Activated CD8-positive, alpha-beta memory T cell treated with anti-CD3 and anti-CD28 coated beads for 1 hour (primary cell): ENCODE measurements at places on chromosomes 5 and 9.

DNA sequence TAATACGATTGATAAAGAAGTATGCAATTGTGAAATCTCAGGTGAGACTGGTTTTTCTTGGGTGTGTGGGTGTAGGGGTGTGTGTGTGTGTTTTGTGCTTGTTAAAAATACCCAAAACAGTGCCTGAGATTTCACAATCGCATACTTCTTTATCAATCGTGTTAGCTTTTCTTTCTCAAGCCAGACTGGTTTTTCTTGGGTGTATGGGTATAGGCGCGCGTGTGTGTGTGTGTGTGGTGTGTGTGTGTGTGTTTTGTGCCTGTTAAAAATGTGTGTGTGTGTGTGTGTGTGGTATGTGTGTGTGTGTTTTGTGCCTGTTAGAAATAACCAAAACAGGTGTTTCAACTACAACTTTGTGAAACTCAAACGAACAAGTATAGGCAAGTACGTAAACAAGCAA is 53.7 kb downstream of the CERT1 start:
- DNase-seq, result no peak

DNA sequence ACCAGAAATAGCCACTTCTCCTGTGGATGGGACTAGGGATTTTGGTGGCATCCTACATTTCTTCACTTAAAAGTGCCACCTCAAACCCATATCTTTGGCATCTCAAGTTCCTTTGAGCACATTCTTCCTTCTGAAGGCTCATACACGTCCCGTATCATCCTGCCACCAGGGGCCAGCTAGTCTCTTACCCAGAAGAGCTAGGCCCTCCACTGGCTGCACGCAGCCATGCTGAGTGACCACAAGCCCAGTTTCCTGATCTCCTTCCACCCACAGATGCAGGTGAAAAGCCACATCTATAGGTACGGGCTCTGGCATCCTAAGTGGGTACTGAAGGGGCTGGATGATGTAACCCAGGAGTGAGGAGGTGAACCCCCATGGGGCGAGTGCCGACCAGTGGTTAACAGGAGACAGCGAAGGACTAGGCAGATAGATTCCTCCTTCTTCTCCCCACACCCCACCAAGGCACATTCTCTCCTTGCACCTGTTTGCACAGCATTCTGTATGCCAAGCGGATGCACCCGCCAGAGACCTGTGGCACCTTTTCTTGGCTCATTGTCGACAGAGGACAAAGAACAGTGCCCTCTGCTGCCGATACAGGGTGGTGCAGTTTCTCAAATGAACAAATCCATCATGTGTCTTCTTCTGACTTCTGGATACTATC is 14.4 kb upstream of the SCGB3A1 start:
- DNase-seq, result peak; percentile 16

DNA sequence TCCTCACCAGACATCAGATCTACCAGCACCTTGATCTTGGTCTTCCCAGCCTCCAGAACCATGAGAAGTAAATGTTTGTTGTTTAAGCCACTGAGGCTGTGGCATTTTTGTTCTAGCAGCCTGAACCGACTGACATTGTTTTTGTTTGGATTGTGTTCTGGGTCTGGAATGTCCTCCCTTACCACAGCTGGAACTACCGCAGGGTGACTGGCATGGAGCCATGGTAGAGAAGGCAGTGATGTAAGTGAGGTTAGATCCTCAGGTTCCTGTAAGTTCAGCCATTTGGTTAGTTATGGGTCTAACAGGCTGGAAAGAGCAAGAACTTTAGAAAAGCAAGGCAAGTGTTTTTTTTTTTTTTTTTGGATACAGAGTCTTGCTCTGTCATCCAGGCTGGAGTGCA is 209.3 kb downstream of the DAB2IP start:
- no peak for DNase-seq

DNA sequence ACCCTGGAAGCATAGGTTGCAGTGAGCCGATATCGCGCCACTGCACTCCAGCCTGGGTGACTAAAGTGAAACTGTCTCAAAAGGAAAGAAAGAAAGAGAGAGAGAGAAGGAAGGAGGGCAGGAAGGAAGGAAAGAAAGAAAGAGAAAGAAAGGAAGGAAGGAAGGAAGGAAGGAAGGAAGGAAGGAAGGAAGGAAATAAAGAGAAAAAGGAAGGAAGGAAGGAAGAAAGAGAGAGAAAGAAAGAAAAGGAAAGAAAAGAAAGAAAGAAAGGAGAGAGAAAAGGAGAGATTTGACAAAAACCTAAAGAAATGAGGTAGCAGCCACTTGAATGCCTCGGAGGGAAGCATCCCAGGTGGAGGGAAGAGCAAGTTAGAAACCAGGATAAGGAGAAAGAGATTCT is 44.6 kb downstream of the MSX2 start:
- DNase-seq, result no peak

DNA sequence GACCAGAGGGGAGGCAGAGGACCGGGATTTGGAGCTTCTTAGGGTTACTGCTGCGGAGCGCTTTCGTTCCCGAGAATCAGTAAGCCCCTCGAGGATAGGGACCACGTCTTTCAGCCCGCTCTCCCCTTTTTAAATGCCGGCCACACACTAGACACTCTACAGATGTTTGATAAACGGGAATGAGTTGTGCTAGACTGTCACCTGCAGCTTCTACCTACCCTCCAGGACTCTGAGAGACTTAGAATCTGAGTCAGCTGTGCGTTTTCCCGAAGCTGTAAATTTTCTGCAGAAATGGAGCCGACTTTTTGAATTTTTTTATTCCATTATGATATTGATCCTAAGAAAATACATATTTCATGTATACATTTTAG is 670 bp downstream of the CCDC171 start:
- no peak for DNase-seq

DNA sequence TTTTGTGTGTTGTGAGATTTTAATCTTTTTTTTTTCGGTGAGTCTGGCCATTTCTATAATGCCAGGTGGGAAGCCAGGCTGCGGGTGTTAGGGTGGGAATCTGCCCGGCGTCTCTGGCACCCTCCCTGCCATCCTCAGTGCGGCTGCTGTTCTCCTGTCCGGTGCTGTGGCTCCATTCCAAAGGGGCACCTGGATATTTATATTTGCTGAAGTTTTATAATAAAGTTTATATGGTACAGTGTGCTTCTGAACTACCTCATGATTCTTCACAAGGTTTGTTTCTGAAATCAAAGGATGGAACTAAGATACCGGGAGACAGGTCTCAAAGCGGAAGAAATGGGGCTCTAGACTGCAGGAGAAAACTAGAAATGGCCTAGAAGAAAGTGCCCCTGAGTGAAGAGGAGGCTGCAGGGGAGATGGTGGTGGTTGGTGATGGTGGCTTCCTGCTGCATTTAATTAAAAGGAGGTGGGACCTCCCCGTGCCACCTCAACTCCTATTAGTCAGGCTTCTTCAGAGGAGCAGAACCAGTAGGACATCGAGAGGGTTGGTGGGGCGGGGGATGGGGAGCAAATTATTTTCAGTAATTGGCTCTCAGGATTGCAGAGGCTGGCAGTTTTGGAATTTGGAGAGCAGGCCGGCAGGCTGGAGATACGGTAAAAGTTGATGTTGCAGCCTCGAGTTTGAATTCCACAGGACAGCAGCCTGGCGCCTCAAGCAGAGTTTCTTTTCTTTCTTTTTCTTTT is 102.2 kb upstream of the ICE1 start:
- DNase-seq, result no peak

DNA sequence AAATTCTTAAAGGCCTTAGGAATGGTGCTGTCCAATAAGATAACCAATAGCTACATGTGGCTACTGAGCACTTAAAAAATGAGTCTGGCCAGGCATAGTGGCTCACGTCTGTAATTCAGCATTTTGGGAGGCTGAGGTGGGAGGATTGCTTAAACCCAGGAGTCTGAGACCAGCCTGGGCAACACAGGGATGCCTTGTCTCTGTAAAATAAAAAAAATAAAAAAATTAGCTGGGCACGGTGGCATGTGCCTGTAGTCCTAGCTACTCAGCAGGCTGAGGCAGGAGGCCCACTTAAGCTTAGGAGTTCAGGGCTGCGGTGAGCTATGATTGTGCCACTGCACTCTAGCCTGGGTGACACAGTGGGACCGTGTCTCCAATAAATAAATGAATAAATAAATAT is 1.3 kb upstream of the SLC22A5 start:
- DNase-seq, result no peak

DNA sequence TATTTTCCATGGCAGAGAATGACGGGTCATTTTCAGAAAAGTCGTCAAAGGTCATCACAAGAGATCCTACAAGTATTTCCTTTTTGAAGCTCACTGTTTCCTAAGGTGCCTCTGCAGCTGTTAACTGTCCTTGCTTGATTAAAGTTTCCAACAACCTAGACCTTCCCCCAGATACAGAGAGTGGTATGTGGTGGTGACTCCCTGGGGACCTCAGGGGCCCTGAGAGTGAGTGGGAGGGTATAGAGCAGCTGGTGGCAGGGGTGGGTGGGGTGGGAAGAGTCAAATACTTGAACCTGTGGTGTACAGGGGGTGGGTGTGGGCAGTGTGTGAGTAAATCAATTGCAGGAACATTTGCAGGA is 1.6 kb upstream of the CD72 start:
- no peak for DNase-seq

DNA sequence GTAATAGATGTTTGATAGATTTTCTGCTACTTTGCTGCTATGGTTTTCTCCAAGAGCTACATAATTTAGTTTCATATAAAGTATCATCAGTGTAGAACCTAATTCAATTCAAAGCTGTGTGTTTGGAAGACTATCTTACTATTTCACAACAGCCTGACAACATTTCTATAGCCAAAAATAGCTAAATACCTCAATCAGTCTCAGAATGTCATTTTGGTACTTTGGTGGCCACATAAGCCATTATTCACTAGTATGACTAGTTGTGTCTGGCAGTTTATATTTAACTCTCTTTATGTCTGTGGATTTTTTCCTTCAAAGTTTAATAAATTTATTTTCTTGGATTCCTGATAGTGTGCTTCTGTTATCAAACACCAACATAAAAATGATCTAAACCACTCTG is 35.1 kb upstream of the CCDC152 start:
- no peak for DNase-seq

DNA sequence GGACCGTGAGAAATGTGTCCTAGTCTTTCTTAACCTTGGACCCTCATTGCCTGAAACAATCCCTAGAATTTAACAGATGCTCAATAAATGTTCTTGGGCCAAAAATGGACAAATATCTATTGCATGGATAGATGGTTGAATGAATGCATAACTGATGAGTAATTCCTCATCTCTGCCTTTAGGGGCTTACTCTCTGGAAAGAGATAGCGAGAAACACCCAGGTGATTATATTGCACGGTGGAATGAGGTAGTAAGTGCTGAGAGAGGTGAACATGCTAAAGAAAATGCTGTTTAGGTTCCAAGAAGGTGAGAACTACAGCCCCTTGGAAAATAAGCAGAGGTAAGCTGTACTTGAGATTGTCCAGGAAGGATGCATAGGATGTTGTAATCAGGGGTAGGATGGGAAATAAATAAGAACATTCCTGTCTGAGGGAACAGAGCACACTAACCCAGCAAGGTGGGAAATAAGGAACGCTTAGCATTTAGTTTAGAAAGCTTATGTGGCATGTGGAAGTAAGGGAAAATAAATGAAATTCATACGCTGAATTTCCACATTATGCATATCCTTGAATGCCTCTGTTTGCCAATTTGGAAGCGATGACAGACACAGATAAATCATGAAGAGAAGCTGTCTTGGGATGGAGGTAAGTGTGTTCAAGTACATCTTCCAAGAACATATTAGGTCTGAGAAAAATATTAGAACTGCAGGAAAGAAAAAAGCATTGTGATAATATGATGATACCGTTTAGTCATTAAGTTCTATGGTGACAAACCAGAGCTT is 426.6 kb downstream of the ARHGEF28 start:
- DNase-seq, result no peak

GRCh38 chr9:94847486-94847885 is 121.0 kb downstream of the AOPEP start:
- DNase-seq, result no peak

GRCh38 chr9:27388150-27388549 is 91.2 kb upstream of the EQTN start:
- DNase-seq, result no peak

GRCh38 chr5:14186059-14186830 is 43.1 kb downstream of the TRIO start:
- DNase-seq, result no peak

GRCh38 chr9:74309654-74310053 is 187.5 kb upstream of the RORB start:
- no peak for DNase-seq

DNA sequence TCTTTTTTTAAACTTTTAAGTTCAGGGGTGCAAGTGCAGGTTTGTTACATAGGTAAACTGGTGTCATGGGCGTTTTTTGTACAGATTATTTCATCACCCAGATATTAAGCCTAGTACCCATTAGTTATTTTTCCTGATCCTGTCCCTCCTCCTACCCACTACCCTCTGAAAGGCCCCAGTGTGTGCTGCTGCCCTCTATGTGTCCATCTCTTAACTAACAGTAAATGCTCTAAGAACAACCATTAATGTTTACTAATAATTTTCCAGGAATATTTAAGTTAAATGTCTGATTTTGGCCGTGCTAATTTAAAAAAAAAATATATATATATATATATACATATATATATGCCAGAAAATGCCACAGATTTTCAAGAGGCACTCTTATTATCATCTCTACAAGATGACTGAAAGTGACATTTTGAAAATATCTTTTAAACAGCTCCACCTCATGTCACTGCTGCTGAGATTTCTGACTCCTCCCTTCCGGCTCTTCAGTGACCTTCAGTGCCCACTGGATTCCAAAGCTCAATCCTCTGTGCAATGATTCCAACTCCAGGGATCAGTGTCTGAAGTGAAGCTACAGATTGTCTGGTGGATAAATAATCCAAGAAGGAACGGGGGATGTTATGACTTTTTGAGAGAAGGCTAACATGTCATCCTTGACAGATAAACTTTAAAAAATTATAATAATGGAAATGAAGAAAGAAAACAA is 46.7 kb upstream of the HNRNPA0 start:
- no peak for DNase-seq

DNA sequence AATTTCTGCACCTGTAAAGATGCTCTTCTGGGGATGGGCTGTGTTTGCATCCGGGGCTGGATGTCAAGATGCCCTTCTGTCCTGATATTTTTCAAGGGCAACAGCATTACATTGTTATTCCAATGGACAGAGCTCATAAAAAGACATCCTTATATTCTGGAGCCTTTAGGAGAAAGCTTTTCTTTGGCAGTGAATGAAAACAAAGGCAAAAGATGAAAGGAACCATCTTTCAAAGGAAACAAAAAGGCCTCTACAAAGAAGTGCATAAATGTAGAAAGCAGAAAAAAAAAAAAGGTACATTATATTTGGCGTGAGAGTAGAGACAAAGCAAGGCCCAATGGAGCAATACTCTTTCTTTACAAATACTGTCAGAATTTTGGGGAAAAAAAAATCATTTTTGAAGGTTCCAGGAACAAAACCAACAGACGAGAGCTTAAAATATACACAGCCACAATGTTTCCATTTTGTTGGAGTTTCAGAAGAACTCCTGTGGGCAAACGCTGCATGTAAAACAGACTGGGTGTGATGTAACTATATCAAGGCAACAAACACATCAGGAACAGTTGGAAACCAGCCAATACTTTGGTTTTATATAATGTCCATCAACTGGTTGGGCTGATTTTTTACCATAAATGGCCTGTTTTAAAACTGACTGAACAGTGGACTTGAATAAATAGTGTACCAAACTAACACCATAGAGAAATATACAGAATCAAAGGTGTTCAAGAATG is 885.6 kb upstream of the DMAC1 start:
- no peak for DNase-seq
